ENCODE measurements at places on chromosomes 7 and 10.

GRCh38 chr7:142569851-142570250 lies 179.4 kb upstream of the PRSS1 start:
- DNase-seq, result no peak

DNA sequence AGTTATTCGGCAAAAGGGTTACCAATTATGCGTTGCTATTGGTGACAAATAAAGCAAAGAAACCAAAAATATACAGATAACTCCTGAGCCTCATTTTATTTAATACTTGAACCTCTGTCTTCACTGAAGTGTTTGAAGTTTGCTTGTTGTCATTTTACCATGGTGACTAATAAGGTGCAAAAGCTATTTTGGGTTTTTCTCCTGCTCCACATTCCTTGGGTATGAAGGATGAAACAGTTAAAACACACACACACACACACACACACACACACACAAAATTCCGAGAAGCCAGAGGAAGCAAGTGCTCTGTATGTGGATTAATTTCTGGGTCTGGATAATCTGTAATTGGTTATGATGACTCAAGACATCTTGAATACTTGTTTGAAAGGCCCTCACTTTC lies 246.5 kb downstream of the COBL start:
- DNase-seq, result no peak

GRCh38 chr7:13236026-13236425 lies 548.6 kb downstream of the ARL4A start:
- DNase-seq, result no peak

GRCh38 chr7:34451183-34451582 lies 206.8 kb upstream of the NPSR1 start:
- no peak for DNase-seq

- DNase-seq, result no peak
Measured at GRCh38 chr7:111676167-111676566, 113.9 kb upstream of the IMMP2L start.

All from CD4-positive, alpha-beta T cell treated with Interleukin-15 for 4 hours (primary cell).